Bone marrow (tissue), 2 donors: ENCODE measurements at places on chromosomes 5 and 9.

- DNase-seq = no peak
Measured at GRCh38 chr5:34686762-34687268, 30.7 kb downstream of the RAI14 start.

DNA sequence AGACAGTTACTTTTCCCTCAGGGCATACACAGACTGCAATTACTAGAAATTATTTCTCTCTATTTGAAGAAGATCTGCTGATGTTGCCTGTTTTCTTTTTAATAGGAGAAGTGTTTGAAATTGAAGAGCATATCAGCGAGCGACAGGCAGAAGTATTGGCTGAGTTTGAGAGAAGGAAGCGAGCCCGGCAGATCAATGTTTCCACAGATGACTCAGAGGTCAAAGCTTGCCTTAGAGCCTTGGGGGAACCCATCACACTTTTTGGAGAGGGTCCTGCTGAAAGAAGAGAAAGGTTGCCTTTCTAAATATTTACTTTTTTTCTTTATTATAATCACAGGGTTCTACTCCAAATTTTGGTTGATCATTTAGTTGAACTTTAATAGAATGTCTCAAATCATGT, 3.4 kb downstream of the PRPF4 start:
- no peak for DNase-seq

- no peak for DNase-seq
Measured at GRCh38 chr5:1799110-1799601, 481 bp downstream of the MRPL36 start.

- no peak for DNase-seq
Measured at GRCh38 chr5:149859746-149860145, 84.8 kb downstream of the PDE6A start.

- DNase-seq = no peak
Measured at GRCh38 chr9:9778293-9778692, 834.5 kb downstream of the PTPRD start.

- DNase-seq = no peak
Measured at GRCh38 chr9:127133739-127134167, 11.3 kb upstream of the ANGPTL2 start.

DNA sequence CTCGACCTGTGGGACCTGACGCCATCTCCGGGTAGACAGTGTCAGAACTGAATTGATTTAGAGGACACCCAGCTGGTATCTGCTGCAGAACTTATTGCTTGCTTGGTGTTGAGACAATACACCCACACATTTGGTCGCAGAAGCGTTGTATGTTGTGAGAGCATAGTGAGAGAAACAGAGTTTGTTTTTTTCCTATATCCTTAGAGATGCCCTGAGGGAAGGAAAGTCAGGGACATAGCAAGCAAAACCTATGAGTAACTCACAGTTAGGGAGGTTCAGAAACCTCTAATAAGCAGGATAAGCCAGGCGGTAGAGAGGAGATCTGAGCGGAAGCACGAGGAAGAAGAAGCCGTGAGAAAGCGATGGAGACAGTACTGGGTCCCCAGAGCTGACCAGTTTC, 59.8 kb downstream of the PTCD2 start:
- DNase-seq = no peak

DNA sequence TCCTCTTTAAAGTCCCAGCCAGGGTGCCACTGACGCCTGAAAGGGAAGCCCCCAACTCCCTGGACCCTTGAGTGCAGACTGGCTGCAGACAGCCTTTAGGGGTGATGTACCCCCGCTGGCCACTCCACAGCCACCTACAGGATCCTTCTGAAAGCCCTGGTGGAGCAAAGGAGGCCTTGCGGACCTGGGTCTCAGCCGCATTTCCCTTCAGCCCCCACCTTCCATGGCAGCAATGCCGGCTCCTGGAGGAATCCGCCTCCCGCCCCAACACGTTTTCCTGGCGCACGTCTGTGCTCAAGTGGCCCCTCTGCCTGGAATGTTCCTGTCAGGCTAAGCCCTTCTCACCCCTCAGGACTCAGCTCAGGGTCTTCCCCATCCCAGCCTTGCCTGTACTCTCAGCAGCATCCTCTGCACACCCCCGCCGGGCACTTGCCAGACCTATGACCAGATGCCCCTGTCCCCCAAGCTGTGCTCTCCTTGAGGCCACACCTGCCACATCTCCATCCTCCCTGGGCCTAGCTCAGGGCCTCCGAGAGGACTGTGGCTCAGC, 134.1 kb upstream of the RAPGEF1 start:
- DNase-seq = no peak

DNA sequence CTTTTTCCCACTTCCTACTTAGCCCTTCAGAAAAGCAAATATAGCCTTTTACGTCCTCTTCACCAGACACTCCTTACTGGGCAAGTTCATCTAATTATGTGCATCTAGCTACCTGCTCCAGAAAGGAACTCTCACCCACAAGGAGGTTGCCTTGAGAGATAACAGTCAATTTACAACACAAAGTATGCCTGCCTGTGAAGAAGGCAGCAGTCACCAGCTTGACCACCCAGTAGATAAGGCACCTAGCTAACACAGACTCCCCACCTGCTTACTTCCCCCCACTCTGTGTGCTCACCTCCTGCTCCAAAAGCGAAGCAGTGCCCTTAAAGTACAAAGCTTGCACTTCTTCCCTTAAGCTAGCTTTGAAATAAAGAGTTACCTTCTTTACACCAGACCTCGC, 111.7 kb upstream of the MRPS30 start:
- DNase-seq = no peak

DNA sequence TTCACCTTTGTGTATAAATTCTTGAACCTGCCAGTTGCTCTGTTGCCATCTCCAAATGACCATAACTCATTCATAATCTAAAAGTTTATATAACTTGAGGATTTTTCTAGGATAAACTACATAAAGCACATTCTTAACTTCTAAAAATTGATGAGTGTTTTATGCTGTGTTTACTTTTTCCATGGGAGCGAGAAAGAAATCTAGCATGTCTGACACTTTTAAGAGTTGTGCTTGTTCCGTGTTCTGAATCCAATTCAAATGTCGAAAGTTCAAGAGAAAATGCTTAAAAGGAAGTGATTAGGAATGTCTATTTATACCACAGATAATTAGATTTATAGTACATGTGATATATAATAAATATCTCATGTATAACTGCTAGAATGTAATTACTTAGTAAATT, 154.4 kb downstream of the DEPDC1B start:
- no peak for DNase-seq

DNA sequence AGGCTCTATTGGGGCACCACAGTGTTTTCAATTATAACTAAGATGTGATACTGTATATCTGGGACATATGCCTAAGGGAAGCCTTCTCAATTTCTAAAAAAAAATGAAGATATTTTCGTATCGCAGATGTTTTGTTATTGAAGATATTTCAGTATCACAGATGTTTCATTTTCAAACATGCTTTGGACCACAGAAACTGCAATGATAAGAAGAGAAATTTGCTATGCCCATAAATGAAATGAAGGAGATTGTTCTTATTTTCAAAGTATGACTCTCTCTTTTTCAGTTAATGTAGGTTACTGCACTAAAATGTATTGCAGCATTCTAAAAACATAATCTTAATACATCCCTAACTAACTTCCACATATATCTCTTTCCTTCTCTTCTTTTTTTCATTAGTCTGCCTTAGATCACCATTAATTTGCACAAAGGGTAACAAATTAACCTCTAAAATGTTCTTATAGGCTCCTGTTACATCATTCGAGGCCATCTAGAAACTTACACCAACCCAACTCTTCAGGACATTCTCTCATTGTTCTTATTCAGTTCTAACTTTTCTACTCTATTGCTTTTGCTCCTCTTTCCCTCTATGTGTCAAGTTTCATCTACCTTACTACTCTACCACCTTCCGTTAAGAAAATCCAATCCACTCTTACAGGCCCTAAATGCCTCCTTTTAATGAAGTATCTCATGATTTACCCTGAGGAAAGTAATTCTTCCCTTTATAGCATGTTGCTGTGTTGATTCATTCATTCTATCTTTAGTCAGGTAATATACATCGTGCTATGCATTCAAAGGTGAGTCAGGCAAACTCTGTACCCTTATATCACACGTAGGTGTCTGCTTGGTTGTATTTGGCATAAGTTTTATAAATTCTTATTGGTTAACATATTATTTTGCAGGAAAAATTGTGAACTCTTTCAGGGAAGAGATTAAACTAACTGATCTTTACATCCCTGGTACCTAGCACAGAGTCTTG, 70.5 kb downstream of the ST8SIA4 start:
- DNase-seq = no peak

- no peak for DNase-seq
Measured at GRCh38 chr5:56147106-56147505, 86.0 kb downstream of the ANKRD55 start.

GRCh38 chr5:168609806-168610482, 30.8 kb upstream of the PANK3 start:
- no peak for DNase-seq

GRCh38 chr9:98654247-98654646, 54.5 kb downstream of the GABBR2 start:
- DNase-seq = no peak

GRCh38 chr5:103290846-103291245, 32.3 kb downstream of the MACIR start:
- no peak for DNase-seq

- DNase-seq = no peak
Measured at GRCh38 chr5:115298811-115299210, 2.4 kb upstream of the CCDC112 start.

- DNase-seq = no peak
Measured at GRCh38 chr9:117018966-117019617, 332.0 kb downstream of the TRIM32 start.

- DNase-seq = no peak
Measured at GRCh38 chr9:21958833-21959232, 35.4 kb downstream of the CDKN2A start.

- DNase-seq = no peak
Measured at GRCh38 chr5:120806202-120806601, 342.1 kb downstream of the PRR16 start.

- DNase-seq = no peak
Measured at GRCh38 chr5:140310434-140310833, 7.5 kb upstream of the PFDN1 start.

DNA sequence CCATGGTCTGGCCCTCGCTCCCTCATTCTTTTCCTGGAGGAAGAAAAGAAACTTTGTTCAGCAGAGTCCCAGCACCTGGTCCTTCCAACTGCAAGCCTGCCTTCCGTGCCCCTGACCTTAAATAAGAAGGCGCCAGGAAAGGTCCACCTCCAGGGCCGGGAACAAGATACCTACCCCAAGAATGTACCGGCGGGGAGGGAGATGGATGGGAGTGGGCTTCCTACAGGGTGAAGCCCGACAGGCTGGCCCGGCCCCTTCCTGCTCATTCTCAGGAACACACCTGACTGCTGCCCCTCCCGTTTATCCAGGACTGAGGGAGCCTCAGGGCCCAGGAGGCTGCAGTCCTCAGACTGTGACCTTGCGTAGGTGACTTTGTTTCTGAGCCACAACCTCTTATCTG, 27.3 kb upstream of the GFPT2 start:
- no peak for DNase-seq

- no peak for DNase-seq
Measured at GRCh38 chr5:36740259-36740898, 134.0 kb downstream of the SLC1A3 start.

DNA sequence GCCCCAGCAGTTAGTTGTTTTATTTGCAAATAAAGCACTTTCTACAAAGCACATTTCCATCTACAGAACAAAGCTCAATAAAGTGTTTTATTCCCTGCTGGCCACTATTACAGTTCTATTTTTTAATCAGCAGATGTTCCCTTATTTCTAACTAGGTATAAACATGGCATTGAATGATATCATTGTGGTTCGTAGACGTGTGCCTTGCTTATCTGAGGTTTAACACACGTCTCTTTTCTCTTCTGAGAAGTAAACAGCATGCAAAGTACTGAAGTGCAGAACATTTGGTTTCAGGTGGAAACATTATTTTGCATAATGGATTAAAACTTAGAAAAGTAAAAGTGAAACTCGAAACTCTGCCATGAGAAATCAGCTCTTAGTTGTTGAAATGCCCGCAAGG, 1989.3 kb upstream of the WWC1 start:
- no peak for DNase-seq

- no peak for DNase-seq
Measured at GRCh38 chr9:2337131-2337530, 284.5 kb upstream of the VLDLR start.

GRCh38 chr5:67206929-67207328, 10.3 kb upstream of the CD180 start:
- peak; percentile 91 for DNase-seq

GRCh38 chr9:68961587-68961986, 52.3 kb downstream of the PRKACG start:
- DNase-seq = no peak

GRCh38 chr9:37641331-37641730, 9.4 kb upstream of the FRMPD1 start:
- no peak for DNase-seq

DNA sequence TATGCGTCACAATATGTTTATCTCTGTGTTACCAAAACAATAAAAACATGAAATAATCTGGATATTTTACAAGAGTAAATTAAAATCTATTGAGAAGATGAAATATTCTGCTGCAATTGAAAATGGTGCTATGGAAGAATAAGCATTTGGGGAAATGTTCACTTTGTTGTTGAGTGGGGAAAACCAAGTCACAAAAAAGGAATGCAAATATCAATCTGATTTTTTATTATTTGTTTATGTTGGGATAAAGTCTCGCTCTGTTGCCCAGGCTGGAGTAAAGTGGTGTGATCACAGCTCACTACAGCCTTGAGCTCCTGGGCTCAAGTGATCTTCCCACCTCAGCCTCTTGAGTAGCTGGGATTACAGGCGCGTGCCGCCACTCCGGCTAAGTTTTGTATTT, 8.6 kb upstream of the F2RL1 start:
- DNase-seq = no peak

- DNase-seq = no peak
Measured at GRCh38 chr9:122201641-122202040, 27.1 kb downstream of the LHX6 start.

DNA sequence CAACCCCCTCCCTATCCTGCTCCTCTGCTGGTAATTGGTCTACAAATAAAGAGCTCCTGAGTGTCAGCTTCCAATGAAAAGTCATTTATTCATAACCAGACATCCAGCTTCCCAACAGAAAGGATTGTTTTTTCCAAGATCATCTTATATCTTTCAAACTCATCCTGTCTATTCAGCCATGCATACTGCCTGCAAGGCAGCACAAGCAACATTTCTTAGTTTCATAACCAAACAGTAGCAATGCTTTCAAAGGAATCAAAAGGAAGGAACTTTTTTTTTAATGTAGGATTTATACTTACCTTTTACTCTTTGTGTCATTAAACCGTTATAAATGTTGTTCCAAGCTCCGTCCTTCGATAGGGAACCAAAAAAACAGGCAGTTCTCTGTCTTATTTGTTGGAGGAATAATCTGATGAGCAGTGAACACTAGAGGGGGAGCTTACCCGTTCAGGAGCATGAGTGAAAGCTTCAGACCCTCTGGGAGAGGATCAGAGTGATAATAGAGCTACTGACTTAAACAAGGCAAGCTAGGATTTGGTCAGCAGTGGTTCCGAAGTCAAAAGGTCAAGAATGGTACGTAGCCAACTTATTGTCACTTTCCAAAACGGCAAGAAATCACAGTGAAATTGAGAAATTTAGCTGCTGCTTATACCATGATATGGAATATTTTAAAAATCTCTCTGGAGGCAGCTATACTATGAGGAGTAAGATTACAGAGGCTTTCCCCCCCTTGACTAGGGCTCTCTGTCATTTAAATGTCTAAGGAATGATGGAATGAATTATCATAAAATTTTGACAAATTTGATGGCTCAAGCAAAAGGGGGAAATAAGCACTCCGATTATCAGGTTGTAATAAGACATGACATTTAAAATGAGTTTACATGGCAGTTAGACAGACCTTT, 892.9 kb downstream of the NR2F1-AS1 start:
- DNase-seq = no peak
